ENCODE measurements at places on chromosomes 1 and 21.

DNA sequence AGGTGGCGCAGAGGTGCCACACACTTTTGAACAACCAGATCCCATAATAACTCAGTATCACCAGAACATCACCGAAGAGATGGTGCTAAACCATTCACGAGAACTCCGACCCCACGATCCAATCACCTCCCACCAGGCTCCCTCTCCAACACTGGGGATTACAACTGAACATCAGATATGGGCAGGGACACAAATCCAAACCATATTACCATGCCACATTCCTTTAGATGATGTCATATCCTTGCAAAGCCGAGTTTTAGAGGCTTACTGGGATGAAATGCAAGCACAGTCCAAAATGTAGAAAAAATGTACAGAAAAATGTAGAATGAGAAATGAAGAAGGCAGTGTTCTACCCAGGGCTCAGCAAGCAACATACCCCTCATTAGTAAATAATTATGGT is 64.7 kb downstream of the SGIP1 start:
- DNase-seq = peak; percentile 80

DNA sequence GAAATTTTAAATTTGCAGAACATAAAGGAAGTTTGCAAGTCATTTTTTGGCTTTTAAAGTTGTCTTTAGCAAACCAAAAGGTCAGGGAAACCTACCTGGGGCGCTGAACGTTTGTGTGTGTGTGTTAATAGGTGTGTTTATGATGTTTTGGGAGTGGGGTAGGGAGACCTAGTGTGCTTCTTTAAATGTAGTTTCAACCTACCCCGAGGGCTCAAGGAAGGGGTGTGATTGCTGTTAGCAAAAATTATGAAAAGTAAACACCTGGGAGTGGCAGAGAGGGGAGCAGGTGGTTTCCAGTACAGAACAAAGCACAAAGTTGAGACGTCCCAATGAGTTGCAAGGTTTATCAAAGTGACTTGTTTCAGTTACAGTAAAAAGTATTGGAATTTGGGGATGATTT is 58.7 kb upstream of the WDR26 start:
- DNase-seq = no peak

DNA sequence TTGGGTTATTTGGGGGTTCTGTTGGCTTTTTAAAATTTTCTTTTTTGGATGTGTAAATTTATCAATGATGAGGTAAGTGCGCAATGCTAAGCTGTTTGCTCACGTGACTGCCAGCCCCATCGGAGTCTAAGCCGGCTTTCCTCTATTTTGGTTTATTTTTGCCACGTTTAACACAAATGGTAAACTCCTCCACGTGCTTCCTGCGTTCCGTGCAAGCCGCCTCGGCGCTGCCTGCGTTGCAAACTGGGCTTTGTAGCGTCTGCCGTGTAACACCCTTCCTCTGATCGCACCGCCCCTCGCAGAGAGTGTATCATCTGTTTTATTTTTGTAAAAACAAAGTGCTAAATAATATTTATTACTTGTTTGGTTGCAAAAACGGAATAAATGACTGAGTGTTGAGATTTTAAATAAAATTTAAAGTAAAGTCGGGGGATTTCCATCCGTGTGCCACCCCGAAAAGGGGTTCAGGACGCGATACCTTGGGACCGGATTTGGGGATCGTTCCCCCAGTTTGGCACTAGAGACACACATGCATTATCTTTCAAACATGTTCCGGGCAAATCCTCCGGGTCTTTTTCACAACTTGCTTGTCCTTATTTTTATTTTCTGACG is 3.1 kb downstream of the OLIG2 start:
- DNase-seq = no peak

GRCh38 chr1:12302798-12303447 is 73.1 kb downstream of the VPS13D start:
- peak; percentile 73 for DNase-seq

- no peak for DNase-seq
These were observed 117.7 kb downstream of the EIF4G3 start for GRCh38 chr1:21059021-21059420.

GRCh38 chr1:38117444-38117887 is 70.9 kb upstream of the POU3F1 start:
- DNase-seq = no peak

DNA sequence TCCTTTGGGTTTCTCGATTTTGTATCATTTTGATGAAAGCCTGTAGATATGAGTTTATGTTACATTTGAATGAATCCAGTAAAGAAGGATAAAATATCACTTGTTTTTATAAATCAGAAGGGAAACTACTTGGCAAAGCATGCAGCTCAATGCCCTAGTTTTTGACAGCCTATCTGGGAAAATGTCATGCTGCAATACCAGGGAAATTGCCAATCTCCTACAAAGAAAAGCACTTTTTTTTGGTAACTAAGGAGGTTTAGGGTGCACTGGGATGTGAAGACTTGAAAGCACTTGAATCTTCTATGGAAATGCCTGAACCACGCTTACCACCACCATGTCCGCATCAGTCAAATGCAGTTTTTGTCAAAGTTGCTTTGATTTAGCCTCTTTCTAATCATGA is 446.9 kb upstream of the LRRC7 start:
- DNase-seq = no peak

DNA sequence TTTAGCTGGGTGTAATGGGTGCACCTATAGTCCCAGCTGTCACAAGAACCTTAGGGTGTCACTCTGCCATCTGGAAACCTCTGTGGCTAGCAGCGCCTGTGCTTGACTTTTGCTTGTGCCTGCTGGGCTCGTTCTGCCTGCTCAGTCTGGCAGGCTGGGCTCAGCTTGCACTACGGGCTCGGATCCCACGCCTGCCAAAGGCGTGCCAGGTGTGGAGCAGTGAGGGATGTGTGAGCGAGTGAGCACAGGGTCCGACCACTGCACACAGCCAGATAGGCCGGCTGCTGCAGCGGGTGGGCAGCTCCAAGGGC is 2.8 kb upstream of the LSM10 start:
- DNase-seq = no peak

DNA sequence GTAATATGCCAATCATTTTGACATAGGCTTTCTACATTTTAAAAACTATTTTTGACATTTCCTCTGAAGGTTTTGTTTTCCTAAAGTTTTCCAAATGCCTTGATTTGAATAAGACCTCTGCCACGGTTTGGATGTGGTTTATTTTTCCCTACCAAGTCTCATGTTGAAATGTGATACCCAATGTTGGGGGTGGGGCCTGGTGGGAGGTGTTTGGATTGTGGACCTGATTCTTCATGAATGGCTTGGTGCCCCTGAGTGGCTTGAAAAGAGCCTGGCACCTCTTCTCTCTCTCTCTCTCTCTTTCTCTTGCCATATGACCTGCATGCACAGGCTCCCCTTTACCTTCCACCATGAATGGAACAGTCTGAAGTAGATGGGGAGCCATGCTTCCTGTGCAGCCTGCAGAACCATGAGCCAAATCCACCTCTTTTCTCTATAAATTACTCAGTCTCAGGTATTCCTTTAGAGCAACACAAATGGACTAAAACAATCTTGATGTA is 14.8 kb downstream of the MMEL1 start:
- DNase-seq = no peak

DNA sequence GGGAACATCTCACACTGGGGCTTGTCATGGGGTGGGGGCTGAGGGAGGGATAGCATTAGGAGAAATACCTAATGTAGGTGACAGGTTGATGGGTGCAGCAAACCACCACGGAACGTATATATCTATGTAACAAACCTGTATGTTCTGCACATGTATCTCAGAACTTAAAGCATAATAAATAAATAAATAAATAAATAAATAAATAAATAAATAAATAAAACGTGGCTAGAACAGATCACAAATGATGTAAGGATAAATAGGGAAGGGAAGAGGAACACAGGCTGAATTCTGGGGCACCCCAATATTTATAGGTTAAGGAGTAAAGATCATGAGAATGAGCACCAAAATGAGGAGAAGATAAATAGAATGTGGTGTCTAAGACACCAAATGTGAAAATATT is 592.2 kb downstream of the AMY1C start:
- DNase-seq = no peak

DNA sequence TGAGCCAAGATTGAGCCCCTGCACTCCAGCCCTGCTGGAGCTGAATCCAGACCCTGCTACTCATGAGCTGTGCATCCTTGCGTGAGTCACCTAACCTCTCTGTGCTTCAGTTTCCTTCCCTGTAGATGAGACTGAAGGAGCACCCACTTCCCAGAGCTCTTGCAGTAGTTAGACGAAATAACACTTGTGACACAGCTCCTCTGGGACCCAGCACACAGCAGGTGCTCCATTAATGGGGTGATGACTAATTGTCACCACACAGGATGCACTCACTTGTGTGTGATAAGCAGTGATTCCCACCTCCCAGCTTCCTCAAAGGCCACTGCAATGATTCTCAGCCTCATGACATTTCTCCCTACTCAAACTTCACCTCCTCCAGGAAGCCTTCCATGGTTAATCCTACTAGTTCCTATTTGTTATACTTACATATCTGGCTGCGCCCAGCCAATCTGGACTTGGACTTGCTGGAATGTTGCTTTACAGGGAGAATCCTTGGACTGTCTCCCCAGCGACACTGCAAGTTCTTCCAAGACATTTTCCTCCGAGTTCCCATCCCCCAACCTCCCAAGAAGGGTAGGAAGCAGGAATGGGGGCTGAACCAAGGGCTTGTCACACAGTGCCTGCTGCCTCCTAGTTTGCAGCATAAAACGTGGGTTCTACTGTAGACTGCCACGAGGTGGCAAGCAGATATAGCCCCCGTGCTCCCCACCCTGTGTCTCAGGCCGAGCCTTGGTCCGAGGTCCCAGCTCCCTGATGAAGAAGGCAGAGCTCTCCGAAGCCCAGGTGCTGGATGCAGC is 17.2 kb downstream of the DRAXIN start:
- no peak for DNase-seq

Data from astrocyte (in vitro differentiated cells and primary cell).